Activated CD4-positive, alpha-beta T cell treated with anti-CD3 and anti-CD28 coated beads, Interleukin-2, amount 10 ng/mL, durations not matched to agents 7 days and 5 days (primary cell): ENCODE measurements at places on chromosomes 3 and 15. TPM values are rescaled to one million over a fixed set of nuclear protein-coding genes. Genes with fewer than 3 reads are reported as not detected.

- H3K4me1 ChIP-seq, result no peaks in the 10 kb centered on the region
- H3K36me3 ChIP-seq, result no peaks in the 10 kb centered on the region
- no peak for DNase-seq
- H3K4me3 ChIP-seq, result no peak overlapping the region
Measured at GRCh38 chr15:65194826-65195547, 9.8 kb upstream of the CLPX start.

DNA sequence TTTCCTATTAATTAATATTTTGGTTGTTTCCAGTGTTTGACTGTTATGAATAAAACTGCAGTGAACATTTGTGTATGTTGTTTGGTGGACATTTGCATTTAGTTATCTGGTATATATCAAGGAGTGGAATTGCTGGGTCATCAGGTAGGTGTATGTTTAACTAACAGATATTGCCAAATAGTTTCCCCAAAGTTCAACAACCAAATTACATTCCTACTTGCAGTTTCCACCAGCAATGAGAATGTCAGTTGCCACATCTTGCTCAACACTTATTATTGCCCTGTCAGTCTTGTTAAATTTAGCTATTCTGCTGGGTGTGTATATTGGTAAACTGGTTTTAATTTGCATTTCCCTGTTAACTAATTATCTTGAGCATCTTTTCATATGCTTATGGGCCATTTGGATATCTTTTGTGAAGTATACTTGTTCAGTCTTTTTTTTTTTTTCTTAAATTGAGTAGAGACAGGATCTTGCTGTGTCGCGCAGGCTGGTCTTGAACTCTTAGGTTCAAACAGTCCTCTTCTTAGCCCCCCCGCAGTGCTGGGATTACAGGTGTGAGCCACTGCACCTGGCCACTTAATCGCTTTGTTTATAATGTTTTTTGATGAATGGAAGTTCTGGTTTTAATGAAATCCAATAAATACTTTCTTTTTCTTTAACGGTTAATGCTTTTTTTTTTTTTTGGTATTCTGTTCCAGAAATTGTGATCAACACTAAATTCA lies 7.9 kb downstream of the FEM1B start:
- no peaks in the 10 kb centered on the region for H3K27me3 ChIP-seq
- H3K27ac ChIP-seq, result no peak overlapping the region
- no peak for DNase-seq
- H3K4me1 ChIP-seq, result peaks cover 67% of the 10 kb centered on the region
- no peak overlapping the region for H3K4me3 ChIP-seq

- H3K4me3 ChIP-seq, result no peak overlapping the region
- DNase-seq, result no peak
- H3K36me3 ChIP-seq, result no peaks in the 10 kb centered on the region
- H3K4me1 ChIP-seq, result no peaks in the 10 kb centered on the region
- H3K27ac ChIP-seq, result no peak overlapping the region
Measured at GRCh38 chr3:110378481-110378880, 693.1 kb upstream of the NECTIN3 start.

- H3K4me1 ChIP-seq, result peaks cover 33% of the 10 kb centered on the region
- H3K27me3 ChIP-seq, result peaks cover 57% of the 10 kb centered on the region
- peak; percentile 21 for DNase-seq
- H3K4me3 ChIP-seq, result peak within 1 kb of the TSS; percentile 76
- H3K36me3 ChIP-seq, result peaks cover 9% of the 10 kb centered on the region
Measured at GRCh38 chr3:127628788-127629466, at the start of gene PODXL2. Gene PODXL2 (plus strand): TSS chr3:127629185. CDS start chr3:127629220, 35 bp downstream.

GRCh38 chr15:71335591-71335990 lies 220.3 kb downstream of the THSD4 start:
- H3K27ac ChIP-seq, result no peak overlapping the region
- no peaks in the 10 kb centered on the region for H3K36me3 ChIP-seq
- no peak overlapping the region for H3K4me3 ChIP-seq
- H3K27me3 ChIP-seq, result peaks cover 6% of the 10 kb centered on the region
- peaks cover 9% of the 10 kb centered on the region for H3K4me1 ChIP-seq
- DNase-seq, result no peak

- H3K27me3 ChIP-seq, result no peaks in the 10 kb centered on the region
- peaks cover 56% of the 10 kb centered on the region for H3K4me1 ChIP-seq
- H3K36me3 ChIP-seq, result peaks cover 2% of the 10 kb centered on the region
- no peak for DNase-seq
- H3K27ac ChIP-seq, result peak overlapping the region; percentile 79
- no peak overlapping the region for H3K4me3 ChIP-seq
Measured at GRCh38 chr3:172546105-172546504, 22.9 kb upstream of the TNFSF10 start.

GRCh38 chr3:59565125-59565524 lies 515.3 kb upstream of the CFAP20DC start:
- H3K27me3 ChIP-seq, result no peaks in the 10 kb centered on the region
- no peak overlapping the region for H3K27ac ChIP-seq
- DNase-seq, result no peak
- peaks cover 9% of the 10 kb centered on the region for H3K36me3 ChIP-seq
- H3K4me1 ChIP-seq, result peaks cover 13% of the 10 kb centered on the region

- H3K4me1 ChIP-seq, result no peaks in the 10 kb centered on the region
- H3K4me3 ChIP-seq, result no peak overlapping the region
Measured at GRCh38 chr3:93924491-93924890, 49.2 kb downstream of the PROS1 start.

- no peak for DNase-seq
- no peak overlapping the region for H3K4me3 ChIP-seq
- H3K27me3 ChIP-seq, result no peaks in the 10 kb centered on the region
- H3K4me1 ChIP-seq, result peaks cover 16% of the 10 kb centered on the region
- H3K27ac ChIP-seq, result no peak overlapping the region
Measured at GRCh38 chr3:122875547-122876127, 80.8 kb downstream of the SLC49A4 start.

DNA sequence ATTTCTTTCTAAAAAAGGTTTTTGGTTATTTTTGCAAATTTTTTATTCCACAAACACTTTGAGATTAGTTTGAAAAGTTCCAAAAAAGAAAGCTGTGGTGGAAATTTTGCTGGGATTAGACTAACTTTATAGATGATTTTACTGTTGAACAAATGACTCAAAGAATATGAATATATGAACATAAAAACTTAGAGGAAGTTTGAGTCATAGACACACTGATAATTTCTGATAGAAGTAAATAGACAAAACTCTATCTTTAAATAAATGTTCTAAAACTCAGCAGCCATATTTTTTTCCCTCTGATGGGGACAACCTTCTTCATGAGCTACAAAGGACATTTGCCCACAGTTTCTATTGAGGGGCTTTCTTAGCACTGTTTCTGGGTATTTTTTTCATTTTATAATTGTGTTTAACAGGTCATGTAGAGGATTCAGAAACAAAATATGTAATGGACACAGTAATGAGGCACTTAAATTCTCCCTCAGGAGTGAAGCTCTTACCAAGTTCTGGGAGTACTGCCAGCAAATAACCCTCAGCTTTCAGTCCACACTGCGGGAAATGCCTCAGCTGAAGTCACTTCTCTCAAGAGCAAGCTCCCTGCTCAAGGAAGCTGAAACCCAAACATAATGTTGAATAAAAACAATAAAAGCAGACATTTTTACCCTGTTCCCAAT lies 157.6 kb downstream of the NFKBIZ start:
- no peak overlapping the region for H3K4me3 ChIP-seq
- peaks cover 3% of the 10 kb centered on the region for H3K36me3 ChIP-seq
- H3K27me3 ChIP-seq, result no peaks in the 10 kb centered on the region
- H3K27ac ChIP-seq, result no peak overlapping the region
- DNase-seq, result no peak

GRCh38 chr3:115385774-115386730 lies 237.3 kb upstream of the GAP43 start:
- H3K4me3 ChIP-seq, result no peak overlapping the region
- H3K4me1 ChIP-seq, result no peaks in the 10 kb centered on the region
- H3K27me3 ChIP-seq, result peaks cover 2% of the 10 kb centered on the region
- no peak for DNase-seq
- H3K27ac ChIP-seq, result no peak overlapping the region
- no peaks in the 10 kb centered on the region for H3K36me3 ChIP-seq

- no peaks in the 10 kb centered on the region for H3K4me1 ChIP-seq
- H3K27ac ChIP-seq, result no peak overlapping the region
Measured at GRCh38 chr3:62667714-62668113, 207.5 kb downstream of the CADPS start.

- H3K27ac ChIP-seq, result no peak overlapping the region
- DNase-seq, result no peak
- H3K4me3 ChIP-seq, result no peak overlapping the region
- H3K4me1 ChIP-seq, result peaks cover 16% of the 10 kb centered on the region
Measured at GRCh38 chr3:109853077-109853731, 515.9 kb upstream of the DPPA4 start.

DNA sequence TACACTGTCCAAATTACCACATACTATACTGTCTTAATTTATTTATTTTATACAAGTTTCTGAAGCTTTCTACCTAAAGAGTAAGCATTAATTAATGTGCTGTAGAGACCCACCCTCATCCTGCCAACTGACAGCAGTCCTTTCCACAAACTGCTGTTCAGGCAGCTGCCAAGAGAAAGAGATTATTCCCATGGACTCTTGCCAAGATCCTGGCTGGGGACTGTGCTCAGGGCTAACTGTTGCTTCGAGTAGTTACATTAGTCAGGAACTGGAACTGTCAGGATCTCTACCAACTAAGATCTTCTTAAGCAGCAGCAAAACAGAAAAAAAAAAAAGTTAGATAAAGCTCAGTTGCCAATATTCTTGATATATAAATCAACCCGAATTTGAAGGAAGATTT lies 398.8 kb downstream of the MECOM start:
- H3K4me1 ChIP-seq, result no peaks in the 10 kb centered on the region
- H3K36me3 ChIP-seq, result no peaks in the 10 kb centered on the region
- no peak overlapping the region for H3K27ac ChIP-seq
- H3K27me3 ChIP-seq, result peaks cover 3% of the 10 kb centered on the region

- H3K36me3 ChIP-seq, result no peaks in the 10 kb centered on the region
- peaks cover 13% of the 10 kb centered on the region for H3K27me3 ChIP-seq
- H3K4me3 ChIP-seq, result no peak overlapping the region
Measured at GRCh38 chr3:155390351-155390750, 96.9 kb upstream of the STRIT1 start.

- peaks cover 1% of the 10 kb centered on the region for H3K36me3 ChIP-seq
- DNase-seq, result no peak
- no peak overlapping the region for H3K27ac ChIP-seq
- no peaks in the 10 kb centered on the region for H3K4me1 ChIP-seq
- peaks cover 21% of the 10 kb centered on the region for H3K27me3 ChIP-seq
Measured at GRCh38 chr15:25670025-25670554, 193.0 kb downstream of the ATP10A start.

- no peak for DNase-seq
- no peak overlapping the region for H3K4me3 ChIP-seq
- peaks cover 24% of the 10 kb centered on the region for H3K27me3 ChIP-seq
Measured at GRCh38 chr3:194285024-194285849, 65.9 kb downstream of the CPN2 start.

DNA sequence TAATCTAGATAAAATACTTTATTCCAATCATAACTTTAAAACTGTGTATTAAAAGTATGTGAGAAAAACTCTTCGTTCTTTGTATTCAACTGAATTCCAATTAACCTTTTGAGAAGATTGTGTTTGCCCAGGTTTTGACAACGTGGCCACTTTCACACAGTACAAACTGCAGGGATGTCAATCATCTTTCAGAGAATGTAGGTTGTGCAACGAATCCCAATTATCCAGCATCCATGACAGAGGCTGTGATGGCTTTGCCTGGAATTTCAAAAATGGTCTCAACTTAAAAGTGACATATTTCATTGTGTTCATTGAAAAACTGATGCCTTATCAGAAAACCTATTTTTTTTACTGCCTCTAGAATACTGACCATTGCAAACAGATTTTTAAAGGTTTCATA lies 615.1 kb upstream of the KCNMB2 start:
- H3K27ac ChIP-seq, result no peak overlapping the region
- DNase-seq, result no peak
- H3K4me1 ChIP-seq, result no peaks in the 10 kb centered on the region
- no peak overlapping the region for H3K4me3 ChIP-seq

- H3K4me3 ChIP-seq, result peak overlapping the region; percentile 91
- no peak for DNase-seq
- peaks cover 7% of the 10 kb centered on the region for H3K36me3 ChIP-seq
- peaks cover 60% of the 10 kb centered on the region for H3K4me1 ChIP-seq
- H3K27ac ChIP-seq, result peak overlapping the region; percentile 99
Measured at GRCh38 chr15:42491539-42492225, 741 bp upstream of the ZNF106 start.

DNA sequence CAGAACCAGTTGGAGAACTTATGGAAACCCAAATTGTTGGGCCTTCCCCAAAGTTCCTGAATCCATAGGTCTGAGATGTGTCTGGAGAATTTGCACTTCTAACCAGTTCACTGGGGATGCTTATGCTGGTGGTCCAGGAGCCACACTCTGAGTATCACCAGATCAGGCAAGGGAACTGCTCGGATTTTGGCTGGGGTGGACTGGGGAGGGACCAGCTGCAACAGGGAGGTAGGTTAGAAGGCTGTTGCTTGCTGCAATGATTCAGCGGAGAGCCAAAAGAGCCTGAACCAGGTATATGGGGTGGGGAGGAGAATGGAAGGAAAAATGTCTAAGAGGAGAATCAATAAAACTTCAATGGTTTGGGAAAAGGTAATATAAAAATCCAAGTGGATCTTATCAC lies 45.9 kb upstream of the EPHB1 start:
- no peak for DNase-seq
- no peaks in the 10 kb centered on the region for H3K4me1 ChIP-seq
- H3K27me3 ChIP-seq, result peaks cover 2% of the 10 kb centered on the region
- no peak overlapping the region for H3K4me3 ChIP-seq

- no peaks in the 10 kb centered on the region for H3K4me1 ChIP-seq
- no peak for DNase-seq
- no peaks in the 10 kb centered on the region for H3K27me3 ChIP-seq
- no peak overlapping the region for H3K27ac ChIP-seq
Measured at GRCh38 chr3:171966533-171967136, 72.7 kb upstream of the FNDC3B start.

DNA sequence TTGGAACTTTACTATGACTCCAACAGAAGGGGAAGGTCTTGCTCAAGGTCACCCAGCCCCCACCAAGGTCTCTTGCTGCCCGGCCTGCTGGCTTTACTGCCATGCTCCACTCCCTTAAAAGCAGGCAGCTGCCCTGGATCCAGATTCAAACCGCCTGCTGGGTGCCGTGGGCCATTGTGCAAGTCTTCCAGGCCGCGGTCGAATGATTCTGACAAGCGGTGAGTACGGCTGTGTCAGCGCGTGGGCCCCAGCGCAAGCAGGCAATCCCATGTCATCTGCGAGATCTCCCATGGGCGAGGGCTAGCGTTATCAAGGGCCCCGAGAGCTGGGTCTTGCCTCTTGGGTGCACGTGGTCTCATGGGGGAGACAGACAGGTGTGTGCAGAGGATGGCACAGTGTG lies 37.6 kb downstream of the CORO2B start:
- peaks cover 9% of the 10 kb centered on the region for H3K27me3 ChIP-seq
- DNase-seq, result no peak
- no peak overlapping the region for H3K4me3 ChIP-seq
- no peaks in the 10 kb centered on the region for H3K36me3 ChIP-seq
- no peak overlapping the region for H3K27ac ChIP-seq

The NR2F2 gene
- not detected for total RNA-seq

The SAMMSON gene
- not detected for total RNA-seq

The SLC51B gene
- not detected for total RNA-seq

The TTLL13 gene
- total RNA-seq, result 0.87 TPM

The LRRC2 gene
- total RNA-seq, result 0.29 TPM

The TNIK gene
- total RNA-seq, result 56.9 TPM

The SOX14 gene
- not detected for total RNA-seq

The PLCH1 gene
- 0.37 TPM for total RNA-seq

The SMAD6 gene
- 0.40 TPM for total RNA-seq

The COL6A5 gene
- not detected for total RNA-seq

The LSAMP gene
- not detected for total RNA-seq

The EOMES gene
- total RNA-seq, result 0.50 TPM

The SLC28A2 gene
- total RNA-seq, result not detected

The MFN1 gene
- 36.3 TPM for total RNA-seq

The CCDC33 gene
- total RNA-seq, result not detected

The TIMP4 gene
- total RNA-seq, result not detected

The SMCO1 gene
- total RNA-seq, result not detected

The GALNT15 gene
- total RNA-seq, result not detected

The REC114 gene
- total RNA-seq, result not detected

The AQR gene
- total RNA-seq, result 43.7 TPM
